ENCODE measurements at places on chromosomes 13 and 19. TPM values are rescaled to one million over a fixed set of nuclear protein-coding genes. Genes with fewer than 3 reads are reported as not detected.
A peak's percentile ranks its signal among the peaks of the same experiment; 100 is the strongest.

The SHISA7 gene
- 0.31 TPM for total RNA-seq

GRCh38 chr13:99323488-99323887, 16.3 kb upstream of the GPR183 start:
- no peak for DNase-seq

GRCh38 chr13:80116107-80116506, 224.8 kb downstream of the SPRY2 start:
- no peak for DNase-seq

DNA sequence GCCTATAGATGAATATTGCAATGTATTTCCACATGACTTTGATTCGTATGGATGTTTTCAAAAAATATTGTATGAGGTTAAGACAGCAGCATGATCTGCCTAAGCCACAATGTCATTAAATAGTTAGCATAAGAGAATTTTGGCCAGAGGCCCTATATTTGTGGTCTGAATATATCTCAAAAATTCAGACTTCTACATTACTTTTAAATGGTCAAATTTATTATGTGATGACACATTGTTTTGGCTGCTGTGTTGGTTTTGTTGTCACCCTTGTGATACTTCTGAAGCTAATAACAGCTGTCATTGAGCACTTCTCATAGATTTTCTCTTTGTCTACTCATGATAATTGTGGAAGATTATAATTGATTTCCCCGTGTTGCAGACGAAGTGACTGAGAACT, 288.2 kb downstream of the MYO16 start:
- no peak for DNase-seq

The GIPR gene
- total RNA-seq = 0.61 TPM

The EBI3 gene
- 1.2 TPM for total RNA-seq

The FAM83E gene
- total RNA-seq = 9.5 TPM

DNA sequence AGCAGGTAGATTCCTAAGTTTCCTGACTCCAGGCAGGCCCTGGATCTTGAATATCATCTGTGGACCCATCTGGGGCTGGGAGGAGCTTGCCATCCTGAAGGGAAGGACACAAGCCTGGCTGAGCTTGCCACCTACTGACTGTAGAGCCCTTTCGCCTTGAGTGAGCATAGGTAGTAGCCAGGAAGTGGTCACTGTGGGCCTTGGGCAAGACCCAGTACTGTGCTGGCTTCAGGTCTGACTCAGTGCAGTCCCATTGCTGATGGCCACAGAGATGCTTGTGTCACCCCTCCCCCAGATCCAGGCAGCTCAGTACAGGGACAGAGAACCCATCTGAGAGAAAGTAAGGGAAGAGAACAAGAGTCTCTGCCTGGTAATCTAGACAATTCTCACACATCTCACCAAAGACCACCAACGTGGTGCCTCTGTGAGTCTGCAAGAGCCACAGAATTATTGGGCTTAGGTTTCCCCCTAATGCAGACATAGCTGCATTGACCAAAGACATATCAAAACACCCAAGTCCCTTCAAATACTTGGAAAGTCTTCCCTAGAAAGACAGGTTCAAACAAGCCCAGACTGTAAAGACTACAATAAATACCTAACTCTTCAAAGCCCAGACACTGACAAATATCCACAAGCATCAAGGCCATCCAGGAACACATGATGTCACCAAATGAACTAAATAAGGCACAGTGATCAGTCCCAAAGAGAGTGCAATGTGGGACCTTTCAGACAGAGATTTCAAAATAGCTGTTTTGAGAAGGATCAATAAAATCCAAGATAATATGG, 108.2 kb upstream of the WASF3 start:
- no peak for DNase-seq

GRCh38 chr19:40613690-40614621, 12.8 kb downstream of the LTBP4 start:
- DNase-seq = peak; percentile 92
